ENCODE measurements at places on chromosomes 1 and 21. TPM values are rescaled to one million over a fixed set of nuclear protein-coding genes. Genes with fewer than 3 reads are reported as not detected.

DNA sequence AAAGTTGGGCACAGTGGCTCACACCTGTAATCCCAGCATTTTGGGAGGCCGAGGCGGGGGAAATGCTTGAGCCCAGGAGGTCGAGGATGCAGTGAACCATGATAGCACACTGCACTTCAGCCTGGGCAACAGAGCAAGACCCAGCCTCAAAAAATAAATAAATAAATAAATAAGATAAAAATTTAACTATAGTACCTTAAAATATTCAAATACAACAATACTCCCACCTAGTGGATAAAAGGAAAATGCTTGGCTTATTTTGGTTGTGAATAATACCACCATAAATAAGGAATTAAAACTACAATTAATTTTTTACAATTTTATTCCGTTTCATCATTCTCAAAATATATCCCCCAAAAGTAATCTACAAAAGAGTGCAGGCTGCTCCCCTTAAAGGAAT, 8.1 kb downstream of the PSMG1 start:
- peak; percentile 1 for DNase-seq

- no peak for DNase-seq
Observed at GRCh38 chr1:162069334-162070093, at the start of gene NOS1AP. NOS1AP (plus strand) TSS chr1:162069691; CDS start chr1:162070178, 487 bp downstream.

LIN28A gene
- 0.08 TPM for polyA plus RNA-seq

DNA sequence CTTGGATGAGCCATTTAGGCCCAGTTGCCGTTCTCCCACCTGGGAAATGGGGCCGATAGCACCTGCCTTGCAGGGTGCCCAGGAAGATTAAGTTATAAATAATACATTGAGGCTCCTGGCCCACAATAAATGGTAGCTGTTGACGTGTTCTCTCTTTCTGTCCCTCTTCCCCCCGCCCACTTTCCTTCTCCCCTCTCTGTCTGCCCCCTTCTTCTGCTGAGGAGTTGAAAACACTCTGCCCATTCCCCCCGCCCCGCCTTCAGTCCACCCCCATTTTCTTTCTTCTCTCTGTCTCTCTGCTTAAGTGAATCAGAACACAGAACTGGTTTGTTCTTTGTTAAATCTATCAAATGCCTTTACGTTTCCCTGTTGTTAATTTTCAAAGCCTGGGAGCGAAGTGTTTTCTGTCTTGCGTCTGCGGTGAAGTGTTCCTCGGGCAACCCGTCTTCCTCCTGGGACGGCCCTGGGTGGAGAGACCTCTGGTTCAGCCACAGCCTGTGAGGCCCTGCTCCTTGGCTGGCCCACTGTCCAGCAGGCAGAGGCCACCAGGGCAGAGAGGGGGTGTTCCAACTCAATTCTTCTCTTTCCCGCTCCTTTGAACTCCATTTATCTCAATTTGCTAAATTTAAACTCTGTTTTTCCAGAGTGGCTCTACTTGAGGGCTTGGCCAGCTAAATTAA, 29.3 kb upstream of the SELENON start:
- no peak for DNase-seq

PPIAL4G gene
- polyA plus RNA-seq: not detected

OR2T35 gene
- polyA plus RNA-seq: not detected

KHDRBS1 gene
- 297 TPM for polyA plus RNA-seq

UTS2 gene
- polyA plus RNA-seq: 0.28 TPM

TCHH gene
- 0.03 TPM for polyA plus RNA-seq

DNA sequence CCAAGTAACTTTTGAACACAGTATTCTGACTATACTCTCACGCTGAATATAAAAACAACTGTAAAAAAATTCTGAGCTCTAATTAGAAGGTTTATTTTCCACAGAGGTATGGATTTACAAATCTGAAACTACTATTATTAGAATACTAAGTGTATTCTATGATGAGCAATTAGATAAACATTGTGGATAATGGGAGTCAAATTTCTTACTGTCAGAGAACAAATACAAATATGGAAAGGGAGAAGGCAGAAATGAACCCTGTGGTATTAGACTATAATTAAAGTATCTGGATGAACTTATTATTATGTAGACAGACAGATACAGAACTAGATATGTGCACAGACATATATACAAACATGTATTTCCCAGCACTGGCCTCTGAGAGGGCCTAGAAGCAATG, 22.6 kb downstream of the ALDH9A1 start:
- DNase-seq: no peak

GRCh38 chr1:18452550-18452949, 28.2 kb upstream of the KLHDC7A start:
- DNase-seq: no peak

DNA sequence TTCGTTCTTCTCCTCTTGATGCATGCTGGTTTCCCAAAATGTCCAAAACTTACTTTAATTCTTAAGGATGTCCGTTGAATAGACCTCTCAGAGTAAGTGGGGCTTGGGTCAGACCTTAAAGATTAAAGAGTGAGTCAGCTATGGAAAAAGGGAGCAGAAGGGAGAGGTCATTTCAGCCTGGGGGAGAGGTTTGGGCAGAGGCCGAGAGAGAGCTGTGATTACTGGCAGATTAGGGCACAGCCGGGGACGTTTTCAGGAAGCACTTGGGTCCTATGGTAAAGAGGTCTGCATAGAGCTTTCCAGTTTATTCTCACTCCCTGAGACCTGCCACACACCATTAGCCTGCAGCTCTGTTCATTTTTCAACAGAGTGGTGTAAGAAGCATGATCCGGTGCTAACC, 14.0 kb upstream of the ST3GAL3 start:
- DNase-seq: no peak

GRCh38 chr1:235199441-235199840, 38.4 kb upstream of the RBM34 start:
- DNase-seq: no peak

DNA sequence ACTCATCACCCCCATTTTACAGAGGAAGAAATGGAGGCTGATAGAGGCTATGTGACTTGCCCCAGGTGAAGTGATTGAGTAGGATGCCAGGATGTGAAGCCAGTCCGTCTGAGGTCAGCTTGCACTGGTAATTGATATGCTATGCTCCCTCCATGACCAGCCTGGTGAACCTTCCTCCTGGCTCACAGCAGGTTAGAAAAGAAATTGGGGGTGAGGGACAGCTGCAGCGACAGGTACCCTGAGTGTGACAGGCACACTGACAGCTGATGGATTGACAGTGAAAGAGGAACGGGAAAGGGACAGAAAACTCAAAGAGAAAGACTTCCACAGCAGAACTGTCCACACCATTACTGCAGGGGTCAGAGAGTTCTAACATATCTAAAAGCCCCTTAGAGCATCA, 102.1 kb downstream of the SUSD4 start:
- DNase-seq: no peak

SELE gene
- polyA plus RNA-seq: 0.46 TPM

DNA sequence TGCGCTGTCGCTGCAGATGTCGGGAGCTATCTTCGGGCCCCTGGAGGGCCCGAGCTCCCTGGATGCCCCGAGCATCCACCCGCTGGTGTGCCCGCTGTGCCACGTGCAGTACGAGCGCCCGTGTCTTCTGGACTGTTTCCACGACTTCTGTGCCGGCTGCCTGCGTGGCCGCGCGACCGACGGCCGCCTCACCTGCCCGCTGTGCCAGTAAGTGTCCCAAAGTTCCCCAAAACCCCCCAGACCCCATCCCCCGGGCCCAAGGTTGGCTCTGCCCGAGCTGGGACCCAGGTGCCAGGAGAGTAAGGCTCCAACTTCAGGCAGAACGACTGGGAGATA, 569 bp downstream of the RNF207 start:
- DNase-seq: no peak

GRCh38 chr1:178518894-178519293, 6.0 kb downstream of the TEX35 start:
- DNase-seq: no peak

CD5L gene
- polyA plus RNA-seq: not detected

DNA sequence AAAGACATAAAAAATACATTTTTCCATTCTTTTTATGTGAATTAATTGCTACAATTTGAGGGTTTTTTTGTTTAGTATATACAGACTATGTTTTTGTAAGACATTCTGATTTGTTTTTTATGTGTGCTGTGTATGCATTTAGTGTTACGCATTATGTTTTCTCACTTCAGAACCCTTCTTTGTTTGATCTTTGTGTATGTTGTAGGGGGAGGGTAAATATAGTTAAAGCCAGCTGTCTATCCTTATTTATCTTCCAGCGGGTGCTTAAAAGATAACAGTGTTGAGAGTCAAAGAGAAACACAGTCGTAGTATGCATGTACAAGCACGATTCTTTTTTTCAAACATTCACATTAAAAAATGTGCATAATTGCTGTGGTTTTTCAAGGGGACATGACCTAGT, 97.5 kb upstream of the KIAA1614 start:
- no peak for DNase-seq

DNA sequence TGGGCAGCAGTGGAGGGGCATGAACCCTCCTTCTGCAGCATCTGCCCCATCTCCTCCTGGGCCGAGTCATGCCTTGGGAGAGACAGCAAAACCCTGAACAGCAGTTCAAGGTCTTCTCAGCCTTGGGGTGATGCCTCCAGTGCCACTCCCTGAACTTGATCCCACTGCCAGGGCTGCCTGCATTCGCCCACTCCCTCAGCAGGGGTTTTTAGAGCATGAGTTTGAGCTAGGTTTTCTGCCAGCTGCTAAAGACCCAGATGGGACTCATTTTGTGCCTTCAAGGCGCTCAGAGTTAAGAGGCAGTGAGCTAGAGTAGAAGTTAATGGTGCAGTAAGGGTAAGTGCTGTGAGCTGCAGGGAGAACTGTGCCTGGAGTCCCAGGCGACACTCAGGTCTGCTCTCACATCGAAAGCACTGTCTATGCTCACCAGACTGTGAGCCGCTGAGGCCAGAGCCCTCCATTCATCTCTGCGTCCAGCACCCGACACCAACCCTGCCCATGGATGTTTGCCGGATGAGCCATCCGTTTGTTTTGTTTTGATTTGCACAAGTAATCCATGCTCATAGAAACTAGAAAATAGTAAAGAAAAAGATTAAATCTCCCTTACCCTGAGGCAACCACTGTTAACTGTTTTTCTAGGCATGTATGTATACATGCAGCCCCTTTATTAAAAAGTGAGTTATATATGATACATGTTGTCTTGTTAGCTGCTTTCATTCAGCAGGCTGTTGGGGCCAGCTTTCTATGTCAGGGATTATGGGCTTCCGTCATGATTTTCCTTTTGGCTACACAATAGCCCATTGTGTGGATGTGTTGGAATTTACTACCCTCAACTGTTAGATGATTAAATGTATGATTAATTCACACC, 67.8 kb downstream of the VPS26C start:
- no peak for DNase-seq

- DNase-seq: no peak
Observed at GRCh38 chr1:68798071-68798470, 301.2 kb upstream of the DEPDC1 start.

- no peak for DNase-seq
Observed at GRCh38 chr1:93585059-93585966, 96.3 kb downstream of the BCAR3 start.

DNA sequence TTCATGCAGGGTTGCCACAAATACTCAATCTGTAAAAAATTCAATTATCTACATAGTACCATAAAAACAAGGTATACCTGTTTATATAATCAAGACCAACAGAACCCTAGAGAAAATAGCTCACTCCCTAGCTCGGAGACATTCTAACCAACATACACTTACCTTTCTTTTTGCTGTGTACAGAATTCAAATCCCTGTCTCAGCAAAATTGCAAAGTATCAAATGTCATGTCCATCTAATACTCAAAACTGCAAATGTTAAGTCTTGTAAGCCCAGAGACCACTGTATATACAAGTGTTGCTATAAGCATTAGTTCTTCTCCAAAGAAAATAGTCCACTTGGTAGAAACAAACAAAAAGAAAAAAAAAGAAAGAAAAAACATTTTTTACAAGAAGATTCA, 16.2 kb upstream of the SELE start:
- no peak for DNase-seq

DNA sequence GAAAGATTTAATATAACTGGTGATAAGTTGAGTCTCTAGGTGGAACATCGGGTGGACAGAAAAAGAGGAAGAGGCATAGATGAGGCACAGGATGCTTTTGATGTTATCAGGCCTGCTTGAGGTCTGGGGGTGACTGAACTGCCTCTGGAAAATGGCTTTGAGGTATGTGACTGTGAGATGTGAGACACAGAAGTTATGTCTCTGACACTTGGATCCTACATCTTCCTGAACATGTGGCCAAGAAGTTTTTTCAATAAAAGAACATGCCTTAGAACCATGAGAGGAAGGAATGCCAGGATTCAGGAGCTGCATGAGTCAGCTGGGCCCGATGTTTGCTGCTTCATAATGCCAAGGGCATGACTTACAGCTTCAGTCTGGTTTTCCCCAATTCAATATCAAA, 11.5 kb upstream of the AIM2 start:
- no peak for DNase-seq

DNA sequence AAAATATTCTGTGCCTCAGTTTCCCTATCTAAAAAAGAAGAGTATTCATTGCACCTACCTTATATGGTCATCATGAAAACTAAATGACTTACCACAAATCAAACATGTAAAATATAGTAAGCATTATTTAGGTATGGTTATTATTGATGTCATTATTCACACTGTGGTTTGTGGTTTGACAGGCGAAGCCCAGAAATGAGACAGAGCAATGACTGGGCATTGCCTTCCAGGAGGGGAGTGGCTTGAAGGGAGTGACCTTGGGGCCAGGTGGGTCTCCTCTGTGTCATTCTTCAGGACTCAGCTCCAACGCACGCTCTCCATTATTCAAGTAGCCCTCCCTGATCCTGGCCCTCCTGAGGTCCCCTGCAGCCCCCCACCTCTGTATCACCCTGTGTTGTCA, 133.7 kb downstream of the DMRTA2 start:
- no peak for DNase-seq

GSTM2 gene
- polyA plus RNA-seq: 257 TPM

- DNase-seq: no peak
Observed at GRCh38 chr1:106675558-106675957, 380.9 kb upstream of the PRMT6 start.

- no peak for DNase-seq
Observed at GRCh38 chr1:109775398-109775797, 11.7 kb upstream of the EPS8L3 start.

GRCh38 chr1:235527196-235527814, 23.1 kb upstream of the B3GALNT2 start:
- no peak for DNase-seq

DNA sequence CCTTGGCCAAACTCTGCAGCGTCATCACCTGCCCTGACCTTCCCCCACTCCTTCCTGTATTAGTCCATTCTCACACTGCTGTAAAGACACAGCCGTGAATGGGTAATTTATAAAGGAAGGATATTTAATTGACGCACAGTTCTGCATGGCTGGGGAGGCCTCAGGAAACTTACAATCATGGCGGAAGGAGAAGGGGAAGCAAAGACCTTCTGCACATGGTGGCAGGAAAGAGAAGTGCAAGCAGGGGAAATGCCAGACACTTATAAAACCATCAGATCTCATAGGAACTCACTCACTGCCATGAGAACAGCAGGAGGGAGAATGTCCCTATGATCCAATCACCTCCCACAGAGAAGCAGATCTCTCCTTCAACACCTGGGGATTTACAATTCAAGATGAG, 408.5 kb downstream of the PTPRU start:
- DNase-seq: no peak

GRCh38 chr1:207328004-207328403, 6.5 kb downstream of the CD55 start:
- no peak for DNase-seq
